ENCODE measurements at places on chromosomes 7 and 10. TPM values are rescaled to one million over a fixed set of nuclear protein-coding genes. Genes with fewer than 3 reads are reported as not detected.

Gene LARP4B
- 79.1 TPM for total RNA-seq

Gene DUS4L
- total RNA-seq = 8.2 TPM

Gene SUGCT
- 0.98 TPM for total RNA-seq

Gene NHLRC2
- 48.2 TPM for total RNA-seq

Gene CPA4
- total RNA-seq = 68.7 TPM

All from suprapubic skin (tissue), 4 donors.